ENCODE measurements at places on chromosomes 2 and 18.

DNA sequence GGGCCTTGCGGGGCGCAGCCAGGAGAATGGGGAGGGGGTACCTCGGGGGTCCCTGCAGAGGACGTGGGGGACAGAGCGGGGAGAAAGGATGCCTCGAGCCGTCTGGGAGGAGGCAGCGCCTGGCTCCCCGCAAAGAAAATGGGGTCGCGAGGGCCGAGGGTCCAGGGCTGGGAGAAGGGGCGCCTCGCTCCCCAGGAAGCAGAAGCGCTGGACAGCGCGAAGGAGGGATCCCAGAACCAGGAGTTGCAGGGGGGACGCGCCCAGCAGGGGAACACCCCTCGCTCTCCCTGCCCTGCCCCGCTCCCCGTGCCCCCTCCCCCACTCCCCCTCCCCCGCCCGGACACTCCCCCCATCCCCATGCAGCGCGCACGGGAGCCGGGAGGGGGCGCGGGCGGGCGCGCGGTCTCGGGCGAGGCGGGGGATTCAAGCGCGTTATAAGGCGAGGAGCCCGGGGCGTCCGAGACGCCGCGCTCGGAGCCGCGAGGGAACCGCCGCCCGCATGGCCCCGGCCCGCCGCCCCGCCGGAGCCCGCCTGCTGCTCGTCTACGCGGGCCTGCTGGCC lies at the start of gene ERFE:
Gene ERFE, plus strand, starts transcription at position 462 of the 562 bp plus-strand sequence. Its CDS starts 38 bp downstream, at position 500.
- DNase-seq, result no peak

DNA sequence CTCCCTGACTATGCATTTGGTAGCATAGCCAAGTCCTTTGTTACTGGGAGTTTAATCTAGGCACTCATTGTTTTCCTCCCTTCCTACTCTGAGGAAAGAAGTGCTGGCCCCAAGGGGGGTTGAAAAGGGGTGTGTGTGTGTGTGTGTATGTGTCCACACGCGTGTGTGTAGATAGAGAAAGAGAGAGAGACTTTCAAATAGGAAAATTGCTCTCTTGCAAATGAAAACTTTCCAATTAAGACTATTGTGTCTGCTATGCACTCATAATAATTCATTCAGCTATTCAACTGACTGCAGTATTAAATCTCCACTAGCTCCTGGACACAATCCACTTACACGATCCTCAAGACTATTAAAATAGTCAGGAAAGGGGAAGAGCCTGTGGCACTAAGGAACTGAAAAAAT lies 92.9 kb upstream of the CSRNP3 start:
- no peak for DNase-seq

GRCh38 chr2:220837226-220837625 lies 734.9 kb downstream of the EPHA4 start:
- DNase-seq, result no peak

GRCh38 chr18:53441761-53442414 lies 782.6 kb downstream of the MBD2 start:
- no peak for DNase-seq

DNA sequence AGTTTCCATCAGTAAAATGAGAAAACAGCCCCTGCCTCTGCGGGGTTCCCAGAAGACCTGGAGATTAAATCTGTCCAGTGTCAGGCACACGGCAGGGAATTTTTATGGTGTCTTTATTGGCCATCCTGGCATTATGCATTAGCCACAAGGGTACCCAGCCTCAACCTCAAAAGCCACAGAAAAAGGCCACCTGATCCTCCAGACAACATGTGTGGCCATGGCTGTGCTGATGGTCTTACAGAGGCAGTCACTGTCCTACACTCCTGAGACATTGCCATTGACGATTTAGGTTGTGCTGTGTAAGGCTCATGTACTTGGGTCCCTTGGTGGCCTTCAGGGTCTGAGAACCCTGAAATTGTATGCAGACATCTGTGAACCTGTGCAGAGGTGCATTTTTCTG lies 115.6 kb downstream of the SMAD7 start:
- peak; percentile 26 for DNase-seq

GRCh38 chr2:51707625-51708024 lies 675.7 kb upstream of the NRXN1 start:
- no peak for DNase-seq

DNA sequence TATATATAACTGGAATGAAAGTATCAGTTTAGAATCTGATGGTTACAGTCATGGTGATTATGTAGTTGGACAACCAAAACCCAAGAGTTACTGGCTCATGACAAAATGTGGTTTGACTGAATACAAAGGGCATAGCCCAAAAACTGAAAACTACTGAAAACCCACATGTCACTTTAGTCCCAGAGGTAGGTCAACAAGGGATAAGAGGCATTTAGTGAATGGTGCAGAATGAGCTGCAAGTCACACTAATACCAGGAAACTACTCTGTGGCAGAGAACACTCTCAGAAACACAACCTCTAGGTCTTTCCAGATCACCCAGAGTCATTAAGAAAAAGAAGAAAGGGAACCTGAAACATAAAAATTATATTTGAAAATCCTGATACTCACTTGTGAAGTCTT lies 154.5 kb downstream of the AGPS start:
- DNase-seq, result no peak

DNA sequence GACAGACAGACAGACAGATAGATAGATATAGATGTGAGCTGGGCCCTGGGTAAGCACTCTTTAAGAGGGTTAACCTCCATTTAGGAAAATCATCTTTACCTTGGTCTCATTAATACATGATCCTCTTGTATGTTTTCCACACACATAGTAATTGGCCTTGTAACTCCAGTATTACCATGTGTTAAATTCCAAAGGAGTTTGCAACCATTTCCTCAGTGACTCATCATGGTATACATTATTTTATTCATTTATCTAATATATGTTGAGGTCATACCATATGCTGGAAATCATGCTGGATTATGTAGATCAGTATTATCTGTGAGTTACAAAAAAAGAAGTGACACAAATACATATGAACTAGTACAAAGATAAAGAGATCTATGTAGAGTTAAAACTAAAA lies 504.3 kb downstream of the DCC start:
- no peak for DNase-seq

GRCh38 chr2:127968610-127969339 lies 59.1 kb downstream of the SAP130 start:
- DNase-seq, result no peak

DNA sequence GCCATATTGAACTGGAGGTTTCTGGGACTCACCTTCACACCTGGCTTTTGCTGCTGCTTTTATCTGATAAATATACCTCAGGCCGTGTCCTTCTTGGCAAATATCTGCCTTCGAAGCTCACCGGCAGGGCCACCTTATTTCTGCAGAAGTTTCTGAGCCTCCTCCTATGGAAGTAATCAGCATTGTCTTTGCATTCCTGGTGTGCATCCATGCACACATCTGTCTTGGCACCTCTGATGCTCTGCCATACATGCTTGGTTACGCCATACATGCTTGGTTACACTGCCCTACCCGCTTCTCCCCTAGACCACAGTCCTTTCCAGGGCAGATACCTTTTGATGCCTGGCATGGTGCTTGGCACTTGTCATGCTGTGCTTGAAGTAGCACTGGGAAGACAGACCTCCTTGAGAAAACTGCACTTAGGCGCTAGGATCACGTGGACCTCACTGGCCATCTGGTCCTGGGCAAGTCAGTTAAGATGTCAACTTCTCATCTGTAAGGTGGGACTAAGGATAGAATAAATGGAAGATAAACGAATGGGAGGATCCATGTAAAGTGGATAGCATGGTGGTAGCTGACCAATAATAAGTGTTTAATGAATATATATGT lies 66.8 kb downstream of the ZNF236 start:
- DNase-seq, result no peak

GRCh38 chr18:51383116-51383515 lies 185.6 kb upstream of the MEX3C start:
- DNase-seq, result no peak

- DNase-seq, result no peak
Observed at GRCh38 chr2:117607202-117607601, 207.3 kb upstream of the DDX18 start.

- DNase-seq, result no peak
Observed at GRCh38 chr2:159140070-159140769, 146.3 kb downstream of the WDSUB1 start.

- DNase-seq, result no peak
Observed at GRCh38 chr18:10402871-10403559, 51.4 kb upstream of the APCDD1 start.

DNA sequence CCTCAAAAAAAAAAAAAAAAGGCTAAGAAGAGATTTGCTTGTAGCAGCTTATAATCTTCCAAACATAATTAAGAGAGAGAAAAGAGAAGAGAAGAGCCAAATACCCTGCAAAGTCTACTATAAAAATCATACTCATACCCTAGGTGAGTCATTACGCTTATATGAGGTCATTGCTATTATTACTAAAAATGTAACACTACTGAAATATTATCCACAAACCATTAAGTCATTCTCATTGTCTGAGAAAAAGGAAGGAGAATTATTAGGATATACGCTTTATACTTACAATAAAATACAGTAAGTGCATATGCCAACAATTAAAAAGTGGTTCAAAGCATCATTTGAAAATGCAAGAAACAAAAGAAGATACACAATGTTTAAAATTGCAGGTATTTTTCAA lies 66.5 kb downstream of the COLEC12 start:
- no peak for DNase-seq

GRCh38 chr2:24285484-24286152 lies 74.7 kb downstream of the ITSN2 start:
- no peak for DNase-seq

DNA sequence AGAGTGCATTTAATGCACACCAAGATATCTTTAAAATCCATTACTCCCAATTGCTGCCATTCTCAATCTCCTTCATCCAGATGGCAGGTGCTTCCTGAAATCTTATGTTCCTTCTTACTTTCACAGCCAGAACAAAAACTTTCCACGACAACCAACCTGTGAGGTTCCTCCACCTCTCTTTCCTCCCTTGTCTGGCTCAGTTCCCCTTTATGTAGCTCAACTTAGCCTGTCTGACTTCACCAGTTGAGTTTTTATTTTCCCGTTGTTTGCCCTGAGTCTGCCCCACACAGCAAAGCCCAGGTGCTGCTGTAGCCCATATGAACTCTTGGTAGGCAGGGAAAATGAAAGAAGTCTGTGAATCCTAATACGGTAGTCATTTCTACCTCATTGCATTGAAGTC lies 112.5 kb downstream of the MREG start:
- DNase-seq, result no peak

- no peak for DNase-seq
Observed at GRCh38 chr2:157440404-157441071, 3.4 kb downstream of the CYTIP start.

GRCh38 chr18:66495844-66496243 lies 108.0 kb downstream of the CDH19 start:
- peak; percentile 39 for DNase-seq

DNA sequence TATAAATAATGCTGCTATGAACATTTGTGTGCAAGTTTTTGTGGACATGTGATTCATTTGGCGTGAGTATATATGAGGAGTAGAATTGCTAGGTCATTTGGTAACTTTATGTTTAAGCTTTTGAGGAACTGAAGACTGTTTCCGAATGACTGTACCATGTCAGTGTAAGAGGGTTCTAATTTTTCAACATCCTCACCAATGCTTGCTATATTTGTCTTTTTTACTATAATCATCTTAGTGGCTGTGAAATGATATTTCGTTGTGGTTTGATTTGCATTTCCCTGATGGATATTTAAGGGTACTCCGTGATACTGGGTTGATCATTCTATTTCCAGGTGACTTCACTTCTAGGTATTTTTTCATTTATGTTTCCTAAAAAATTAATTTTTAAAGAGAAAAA lies 241.1 kb downstream of the BCL2 start:
- DNase-seq, result no peak

DNA sequence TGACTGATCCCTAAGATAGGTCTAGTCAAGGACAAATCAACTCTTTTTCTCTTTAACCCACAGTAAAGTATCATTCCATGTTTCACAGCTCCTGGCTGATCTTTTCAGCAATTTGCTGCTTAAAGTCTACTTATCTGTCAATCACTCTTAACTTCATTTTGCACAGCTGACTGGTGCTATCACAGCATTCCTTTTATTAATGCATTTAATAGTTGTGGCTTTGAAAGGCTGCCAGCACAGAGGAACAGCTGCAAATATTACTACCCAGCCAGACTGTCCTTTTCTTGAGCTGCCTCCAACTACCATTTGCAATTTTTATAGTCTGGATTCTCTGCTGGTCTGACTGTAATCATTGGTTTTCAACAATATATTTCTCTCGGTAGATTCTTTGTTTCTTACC lies 303.5 kb downstream of the STK39 start:
- no peak for DNase-seq

- DNase-seq, result no peak
Observed at GRCh38 chr18:8750954-8751415, 45.6 kb downstream of the MTCL1 start.

DNA sequence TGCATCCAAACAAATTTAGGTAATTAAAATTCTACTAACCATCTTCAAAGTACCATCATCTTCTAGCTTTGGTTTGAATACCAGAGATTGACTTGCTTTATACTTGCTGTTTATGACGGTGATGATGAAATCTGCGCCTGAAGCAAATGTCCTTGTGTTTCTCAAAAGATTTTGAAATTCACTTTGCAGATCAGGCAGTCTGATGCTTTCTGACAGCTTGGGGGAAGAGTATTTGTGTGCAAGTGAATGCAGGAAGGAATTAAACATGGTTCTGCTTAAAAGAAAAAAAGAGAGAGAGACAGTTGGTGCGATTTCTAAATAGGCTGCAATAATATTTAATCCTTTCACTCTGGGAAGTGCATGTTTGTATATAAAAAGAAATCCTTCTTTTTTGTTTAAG lies 29.6 kb downstream of the CSRNP3 start:
- no peak for DNase-seq

GRCh38 chr18:10244341-10244740 lies 210.1 kb upstream of the APCDD1 start:
- DNase-seq, result no peak

GRCh38 chr18:47254341-47254939 lies 3.0 kb upstream of the SKOR2 start:
- DNase-seq, result no peak
